ENCODE measurements at places on chromosomes 13 and 19. TPM values are rescaled to one million over a fixed set of nuclear protein-coding genes. Genes with fewer than 3 reads are reported as not detected.

GRCh38 chr19:35696835-35697234 is 7.5 kb upstream of the ZBTB32 start:
- H3K27me3 ChIP-seq, result no peaks in the 10 kb centered on the region
- H3K4me3 ChIP-seq, result no peak overlapping the region
- H3K36me3 ChIP-seq, result no peaks in the 10 kb centered on the region
- H3K4me1 ChIP-seq, result peaks cover 1% of the 10 kb centered on the region

DNA sequence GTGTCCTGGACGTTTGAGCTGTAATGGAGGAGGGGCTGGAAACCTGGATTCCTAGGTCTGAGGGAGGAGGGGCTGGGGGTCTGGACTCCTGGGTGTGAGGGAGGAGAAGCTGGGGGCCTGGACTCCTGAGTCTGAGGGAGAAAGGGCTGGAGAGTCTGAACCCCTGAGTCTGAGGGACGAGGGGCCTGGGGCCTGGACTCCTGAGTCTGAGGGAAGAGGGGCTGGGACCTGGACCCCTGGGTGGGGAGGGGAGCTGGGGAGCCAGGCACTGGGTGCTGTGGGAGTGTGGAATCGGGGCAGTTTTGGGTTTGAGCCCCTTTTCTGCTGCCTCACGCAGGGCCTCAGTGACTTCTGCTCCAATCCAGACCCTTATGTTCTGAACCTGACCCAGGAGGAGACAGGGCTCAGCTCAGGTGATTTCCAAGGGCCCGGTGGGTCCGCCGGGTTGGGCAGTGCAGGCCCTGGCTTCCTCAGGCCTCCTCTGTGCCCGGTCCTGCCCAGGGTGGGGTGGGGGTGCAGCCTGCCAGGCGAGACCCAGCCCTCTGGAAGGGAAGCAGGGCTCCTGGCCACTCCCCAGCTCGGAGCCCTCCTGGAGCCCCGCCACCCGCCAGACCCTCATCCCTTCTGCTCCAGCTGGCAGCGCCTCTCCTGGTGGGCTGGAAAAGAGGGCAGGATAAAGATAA is 14.4 kb downstream of the TTYH1 start:
- H3K36me3 ChIP-seq, result no peaks in the 10 kb centered on the region
- H3K27ac ChIP-seq, result no peak overlapping the region
- peaks cover 34% of the 10 kb centered on the region for H3K4me1 ChIP-seq
- peaks cover 43% of the 10 kb centered on the region for H3K27me3 ChIP-seq
- no peak for DNase-seq

- no peak for DNase-seq
- no peaks in the 10 kb centered on the region for H3K36me3 ChIP-seq
- no peak overlapping the region for H3K4me3 ChIP-seq
Observed at GRCh38 chr13:113053801-113054604, 51.6 kb upstream of the F7 start.

DNA sequence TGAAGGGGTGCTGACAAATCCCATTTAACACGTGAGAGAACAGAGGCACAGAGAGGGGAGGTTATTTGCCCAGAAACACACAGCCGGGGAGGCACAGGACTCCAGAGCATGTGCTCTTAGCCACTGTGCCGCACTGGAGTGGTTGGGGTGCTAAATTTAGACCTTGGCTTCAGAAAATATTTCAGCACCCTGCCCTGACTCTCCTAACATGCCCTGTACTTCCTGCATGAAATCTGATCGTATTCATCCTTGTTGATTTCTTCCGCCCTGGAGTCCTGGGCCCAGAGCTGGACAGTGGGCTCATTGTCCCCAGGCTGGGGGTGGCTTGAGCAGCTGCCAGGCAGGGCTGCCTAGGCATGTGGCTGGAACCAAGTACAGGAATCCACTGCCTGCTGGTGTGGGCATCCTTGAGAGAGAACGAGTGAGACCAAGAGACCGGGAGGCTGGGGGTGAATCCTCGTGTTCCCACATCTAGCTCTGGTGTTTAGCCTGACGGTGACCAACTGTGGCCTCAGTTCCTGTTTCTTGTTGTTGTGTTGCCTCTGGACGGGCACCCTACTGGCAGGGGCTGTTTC is 5.3 kb downstream of the SLC27A1 start:
- no peaks in the 10 kb centered on the region for H3K36me3 ChIP-seq
- no peaks in the 10 kb centered on the region for H3K27me3 ChIP-seq
- H3K27ac ChIP-seq, result peak overlapping the region; percentile 71

CD209 gene
- total RNA-seq, result 1.8 TPM
